ENCODE measurements at places on chromosomes 12 and 14.

GRCh38 chr14:99174770-99175319 lies 97.2 kb downstream of the BCL11B start:
- DNase-seq, result no peak

- peak; percentile 17 for DNase-seq
Observed at GRCh38 chr14:82411298-82411697, 877.6 kb upstream of the SEL1L start.

GRCh38 chr14:31371646-31372045 lies 48.7 kb downstream of the HEATR5A start:
- no peak for DNase-seq

GRCh38 chr14:71855399-71856036 lies 76.7 kb upstream of the RGS6 start:
- DNase-seq, result peak; percentile 84

GRCh38 chr14:51880835-51881580 lies 20.6 kb downstream of the GNG2 start:
- DNase-seq, result no peak

DNA sequence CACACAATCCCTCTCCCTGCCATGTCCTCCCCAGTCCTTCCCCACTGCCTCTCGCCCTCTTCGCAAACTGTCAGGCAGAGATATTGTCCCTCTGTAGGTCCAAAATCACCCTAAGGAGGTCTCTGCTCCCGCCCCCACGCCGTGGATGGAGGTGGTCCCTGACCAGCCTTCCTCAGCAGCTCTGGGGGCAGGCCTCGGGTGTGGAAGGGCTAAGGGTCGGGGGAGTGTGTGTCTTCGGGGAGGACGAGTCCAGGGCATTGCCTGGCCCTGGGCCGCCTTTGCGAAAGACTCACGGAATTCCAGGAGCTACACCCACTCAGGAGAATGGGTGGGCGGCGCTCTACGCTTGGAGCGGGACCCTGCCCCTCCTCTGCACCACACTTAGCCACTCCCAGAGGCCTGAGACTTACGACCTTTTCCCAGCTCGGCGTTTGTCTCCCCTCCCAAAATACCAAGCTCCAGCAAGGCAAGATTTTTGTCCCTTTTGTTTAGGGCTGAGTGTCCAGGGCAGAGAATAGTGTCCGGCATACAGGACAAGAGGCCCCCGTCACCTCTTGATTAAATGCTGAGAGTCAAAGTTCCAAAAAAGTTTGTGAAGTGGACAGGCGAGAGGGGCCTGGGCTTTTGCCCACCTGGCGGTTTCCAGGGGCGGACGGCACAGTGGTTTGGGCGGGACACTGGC lies 881 bp downstream of the PYGL start:
- DNase-seq, result peak; percentile 72

DNA sequence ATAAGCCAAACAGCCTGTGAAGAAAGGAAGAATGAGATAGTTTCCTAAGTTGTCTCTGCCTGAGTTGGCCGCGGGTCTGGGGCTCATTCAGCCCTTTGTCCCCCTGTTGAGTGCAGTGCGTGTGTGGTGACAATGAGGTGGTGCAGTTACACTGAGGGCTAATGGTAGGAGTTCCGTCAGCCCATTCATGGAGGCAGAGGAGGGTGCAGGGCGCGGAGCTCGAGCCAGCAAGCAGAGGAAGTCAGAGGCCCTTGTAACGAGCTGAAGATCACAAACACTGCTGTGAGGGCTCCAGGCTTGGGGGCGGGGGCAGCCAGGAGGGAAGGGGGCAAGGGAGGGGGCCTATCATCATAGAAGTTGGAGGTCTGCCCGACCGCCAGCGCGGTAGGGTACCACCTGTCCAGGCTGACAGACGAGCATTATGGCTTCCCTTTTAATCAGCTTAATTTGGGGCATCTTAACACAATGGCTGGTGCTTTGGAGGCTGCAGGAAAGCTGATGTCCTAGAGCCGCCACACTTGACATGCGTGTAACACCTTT lies 20.5 kb downstream of the CCND2 start:
- no peak for DNase-seq

GRCh38 chr12:103729499-103729898 lies 111.5 kb downstream of the NT5DC3 start:
- DNase-seq, result peak; percentile 16

DNA sequence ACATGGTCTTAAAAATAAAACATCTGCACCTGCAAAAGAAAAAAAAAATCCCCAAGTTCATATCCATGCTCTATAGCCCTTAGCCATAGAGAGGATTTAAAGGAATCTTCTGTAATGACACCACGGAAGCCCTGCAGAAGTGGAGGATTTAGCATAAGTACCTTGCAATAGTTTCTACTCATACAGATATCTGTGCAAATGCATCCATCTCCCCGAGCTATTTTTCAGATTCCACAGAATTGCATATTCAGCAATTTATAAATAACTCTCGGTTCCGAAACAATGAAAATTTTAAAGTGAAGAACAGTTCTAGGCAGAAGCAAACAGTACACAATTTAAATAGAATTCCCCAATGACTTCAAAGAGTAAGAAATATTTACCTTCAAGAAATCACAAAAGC lies 424 bp downstream of the IGF1 start:
- no peak for DNase-seq

DNA sequence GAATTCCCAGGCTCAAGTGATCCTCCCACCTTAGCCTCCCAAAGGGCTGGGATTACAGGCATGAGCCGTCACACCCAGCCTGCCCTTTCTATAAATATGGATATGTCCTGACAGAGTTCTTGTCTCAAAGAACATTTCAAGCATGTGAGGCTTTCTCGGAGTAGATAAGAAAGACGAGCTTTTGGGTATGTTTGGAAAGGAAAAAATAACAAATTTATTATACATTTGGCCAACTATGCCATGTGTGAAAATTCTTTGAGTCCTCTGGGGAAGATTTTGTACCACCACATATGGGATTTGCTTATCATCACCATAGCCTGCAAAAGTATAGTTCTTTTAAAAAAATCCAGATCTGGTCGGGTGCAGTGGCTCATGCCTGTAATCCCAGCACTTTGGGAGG lies 23.7 kb upstream of the MYBPC1 start:
- no peak for DNase-seq

DNA sequence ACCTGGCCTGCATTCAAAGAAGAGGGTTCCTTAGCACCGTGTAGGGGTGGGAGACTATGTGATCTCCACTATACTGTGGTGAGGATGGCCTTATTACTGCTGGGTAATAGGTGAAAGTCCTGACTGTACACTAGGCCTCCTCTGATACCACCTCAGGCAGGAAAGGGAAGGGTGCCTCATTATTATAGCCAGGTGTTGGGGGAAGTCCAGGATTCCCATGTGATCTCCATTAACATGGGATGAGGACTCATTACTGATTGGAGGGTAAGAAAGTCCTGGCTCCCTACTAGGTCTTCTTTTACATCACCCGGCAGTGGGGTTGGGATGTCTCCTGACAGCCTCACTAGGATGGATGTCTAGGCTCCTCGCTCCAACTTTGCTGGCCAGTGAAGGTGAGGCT lies 252.1 kb downstream of the LRIG3 start:
- no peak for DNase-seq

DNA sequence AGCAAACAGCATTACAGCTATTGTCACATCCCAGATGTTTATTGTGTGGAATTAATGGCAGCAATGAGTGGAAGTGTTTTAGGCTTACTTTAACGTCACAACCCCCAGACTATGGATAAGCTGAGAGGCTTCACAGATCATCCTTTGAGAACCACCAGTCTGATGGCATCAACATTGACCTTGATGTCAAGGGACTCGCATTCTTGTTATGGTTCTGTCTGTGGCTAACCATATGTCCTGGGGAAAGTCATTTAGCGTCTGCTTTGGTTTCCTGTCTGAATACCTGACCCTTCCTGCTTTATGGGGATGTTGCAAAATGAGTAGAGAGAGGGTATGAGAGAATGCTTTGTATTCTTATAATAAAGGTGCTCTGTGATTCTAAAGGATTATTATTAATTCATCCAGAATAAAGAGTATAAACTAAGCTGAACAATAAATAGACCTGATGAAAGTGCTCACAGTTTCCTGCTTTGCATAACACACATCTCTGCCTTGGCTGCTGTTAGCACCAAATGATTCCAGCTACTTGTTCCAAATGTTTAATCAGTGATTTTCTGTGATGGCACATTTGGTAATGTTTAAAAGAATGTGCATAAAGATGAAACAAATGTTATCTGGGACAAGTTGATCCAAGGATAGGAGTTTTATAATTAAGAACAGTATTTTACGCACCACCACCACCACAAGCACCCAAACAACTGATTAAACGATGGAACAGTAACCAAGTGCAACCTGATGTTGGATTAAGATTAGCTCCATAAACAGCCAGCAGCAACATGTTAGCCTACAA lies 116.9 kb upstream of the LRIG3 start:
- peak; percentile 42 for DNase-seq

GRCh38 chr14:51901475-51902024 lies 41.1 kb downstream of the GNG2 start:
- DNase-seq, result no peak

GRCh38 chr12:67415473-67415872 lies 146.3 kb downstream of the CAND1 start:
- DNase-seq, result peak; percentile 59

- peak; percentile 88 for DNase-seq
Observed at GRCh38 chr14:83217492-83217891, 1683.8 kb upstream of the SEL1L start.

DNA sequence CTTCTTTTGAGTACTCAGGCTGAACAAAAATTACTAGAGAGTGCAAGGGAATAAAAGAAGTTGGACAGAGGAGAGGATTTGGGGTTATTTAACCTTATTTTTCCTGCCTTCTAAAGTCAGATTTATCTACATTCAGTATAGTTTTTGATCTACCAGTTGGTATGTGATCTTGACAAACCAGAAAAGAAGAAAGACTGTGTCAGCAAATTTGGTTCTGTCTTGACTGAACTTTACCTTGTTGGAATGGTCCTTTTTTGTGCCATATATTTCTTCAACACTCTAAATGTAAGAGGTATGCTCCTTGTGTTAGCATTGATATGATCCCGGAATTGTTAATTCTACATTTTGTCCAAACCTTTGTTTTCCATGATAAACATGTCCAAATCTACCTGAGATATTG lies 47.7 kb upstream of the ADAMTS20 start:
- DNase-seq, result no peak
